ENCODE measurements at places on chromosomes 3 and 15.
A peak's percentile ranks its signal among the peaks of the same experiment; 100 is the strongest.

- DNase-seq = no peak
Measured at GRCh38 chr3:150357923-150358607, 50.0 kb upstream of the TSC22D2 start.

DNA sequence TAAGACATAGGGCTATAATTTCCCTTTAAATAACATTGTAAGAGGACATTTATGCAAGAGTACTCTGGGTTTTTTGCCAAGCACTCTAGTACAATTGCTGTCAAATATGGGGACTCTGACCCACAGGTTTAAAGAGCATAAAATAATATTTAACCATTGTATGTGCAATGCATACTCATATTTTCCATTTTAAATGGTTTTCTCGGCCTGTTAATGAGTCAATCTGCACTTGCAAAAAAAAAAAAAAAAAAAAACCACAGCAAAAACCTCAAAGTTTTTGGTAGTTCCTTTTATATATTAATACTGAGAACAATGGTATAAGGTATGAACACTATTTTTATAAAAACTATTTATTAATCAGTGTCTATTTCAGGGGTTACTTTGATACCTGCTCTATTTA lies 304.0 kb upstream of the CBLB start:
- DNase-seq = no peak

DNA sequence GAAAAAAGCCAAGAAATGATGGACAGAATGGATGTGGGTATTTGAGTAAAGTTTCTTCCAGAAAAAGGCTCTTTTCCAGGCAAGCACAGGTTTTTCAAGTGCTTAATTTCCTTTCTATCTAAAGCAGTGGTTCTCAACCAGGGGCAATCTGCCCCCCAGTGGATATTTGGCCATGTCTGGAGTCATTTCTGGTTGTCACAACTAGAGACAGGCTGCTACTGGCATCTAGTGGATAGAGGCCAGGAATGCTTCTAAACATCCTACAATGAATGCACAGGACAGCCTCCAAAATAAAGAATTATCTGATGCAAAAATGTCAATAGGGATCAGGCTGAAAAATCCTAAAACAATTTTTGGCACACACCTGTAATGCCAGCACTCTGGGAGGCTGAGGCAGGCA lies 23.9 kb downstream of the SEC22C start:
- DNase-seq = peak; percentile 67

DNA sequence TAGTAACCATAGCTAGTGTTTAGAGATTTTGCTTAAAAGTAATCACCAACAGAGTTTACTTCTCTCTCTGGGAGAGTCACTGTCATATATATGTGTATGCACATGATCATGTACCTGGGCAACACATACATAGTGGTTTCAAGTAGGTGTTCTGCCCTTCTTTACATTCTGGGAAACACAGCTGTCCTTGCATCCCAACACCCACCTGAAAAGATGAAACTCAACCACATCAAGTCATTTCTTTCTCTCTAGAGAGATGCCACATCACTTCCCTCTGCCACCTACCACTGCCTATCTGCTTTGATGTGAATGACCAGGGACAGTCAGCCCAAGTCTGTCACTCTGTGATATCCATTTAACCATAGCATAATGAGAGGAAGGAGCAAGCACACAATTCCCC lies 155.8 kb upstream of the GADL1 start:
- no peak for DNase-seq

DNA sequence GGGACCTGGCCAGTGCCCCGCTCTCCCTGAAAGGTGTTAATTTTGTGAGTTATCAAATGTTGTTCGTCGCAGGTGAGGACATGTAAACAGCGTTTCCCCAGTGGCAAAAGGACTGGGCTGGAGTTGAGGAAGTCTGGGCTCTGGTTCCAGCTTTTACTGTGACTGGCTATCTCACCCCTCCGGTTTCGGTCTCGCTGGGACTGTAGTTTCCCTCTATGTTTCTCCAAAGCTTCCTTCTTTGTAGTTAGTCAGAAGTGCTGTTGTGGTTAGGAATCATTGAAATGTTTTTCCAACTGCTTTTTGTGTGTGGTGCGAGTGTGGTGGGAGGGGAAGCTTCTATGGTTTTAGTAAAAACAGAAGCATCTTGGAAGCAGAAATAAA lies 990 bp upstream of the CLDN1 start:
- no peak for DNase-seq

GRCh38 chr15:39908186-39908585 lies 11.9 kb downstream of the GPR176 start:
- DNase-seq = no peak

- DNase-seq = no peak
Measured at GRCh38 chr3:168539909-168540308, 444.2 kb upstream of the GOLIM4 start.

DNA sequence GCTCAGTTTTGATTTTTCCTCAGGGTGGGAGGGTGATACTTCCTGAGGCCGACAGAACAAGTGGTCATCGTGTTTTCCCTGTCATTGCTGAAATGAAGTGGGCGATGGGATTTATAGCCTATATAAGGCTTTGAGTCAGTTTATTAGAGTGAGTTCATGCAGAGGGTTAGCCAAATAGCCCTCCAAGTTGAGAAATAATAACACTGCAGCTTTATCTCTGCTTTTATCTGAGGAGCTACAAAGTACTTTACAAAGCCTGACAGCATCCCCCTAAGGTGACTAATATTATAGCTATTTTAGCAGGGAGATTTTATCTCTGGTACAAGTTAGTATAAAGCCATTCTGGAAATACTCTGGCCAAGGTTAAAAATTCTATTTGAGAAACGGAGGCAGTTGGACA lies 389.6 kb downstream of the MFSD1 start:
- DNase-seq = no peak

DNA sequence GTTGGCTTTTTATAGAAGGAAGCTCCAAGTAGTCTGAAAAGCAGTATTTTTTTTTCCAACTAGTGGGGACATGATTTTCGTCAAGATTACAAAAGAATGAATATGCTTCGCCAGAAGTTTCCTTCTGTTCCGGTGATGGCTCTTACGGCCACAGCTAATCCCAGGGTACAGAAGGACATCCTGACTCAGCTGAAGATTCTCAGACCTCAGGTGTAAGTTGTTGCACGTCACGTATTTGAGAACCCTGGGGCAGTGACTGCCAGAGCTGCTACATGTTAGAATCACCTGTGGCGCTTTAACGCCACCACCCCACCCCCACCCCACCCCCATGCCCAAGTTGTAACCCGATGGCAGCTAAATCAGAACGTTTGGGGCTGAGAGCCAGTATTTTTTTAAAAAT lies 52.2 kb downstream of the BLM start:
- DNase-seq = no peak

GRCh38 chr3:12532182-12532581 lies 13.1 kb downstream of the MKRN2OS start:
- DNase-seq = no peak

GRCh38 chr15:81751256-81751655 lies 294.6 kb downstream of the MEX3B start:
- DNase-seq = no peak

- DNase-seq = no peak
Measured at GRCh38 chr3:49358884-49359225, 702 bp upstream of the GPX1 start.

DNA sequence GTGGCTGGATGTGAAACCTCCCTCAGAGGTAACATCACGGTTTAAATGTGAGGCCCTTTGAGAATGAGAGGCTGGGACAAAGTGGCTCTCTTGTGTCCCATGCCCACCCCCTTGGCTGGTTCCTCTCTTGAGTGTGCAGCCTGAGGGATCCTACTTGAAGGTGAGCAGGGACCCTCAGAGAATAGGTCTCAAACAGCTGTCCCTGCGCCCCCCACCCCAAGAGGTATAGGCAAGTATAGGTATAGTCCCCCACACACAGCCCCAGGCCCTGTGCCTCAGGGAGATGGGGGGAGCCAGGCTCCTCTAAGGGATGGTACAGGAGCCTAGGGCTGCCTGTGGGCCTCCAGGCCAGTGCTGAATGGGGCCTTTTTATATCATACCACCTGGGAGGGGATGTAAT lies 61.9 kb downstream of the ISG20 start:
- no peak for DNase-seq

GRCh38 chr15:29064290-29064689 lies 178.5 kb downstream of the APBA2 start:
- no peak for DNase-seq

DNA sequence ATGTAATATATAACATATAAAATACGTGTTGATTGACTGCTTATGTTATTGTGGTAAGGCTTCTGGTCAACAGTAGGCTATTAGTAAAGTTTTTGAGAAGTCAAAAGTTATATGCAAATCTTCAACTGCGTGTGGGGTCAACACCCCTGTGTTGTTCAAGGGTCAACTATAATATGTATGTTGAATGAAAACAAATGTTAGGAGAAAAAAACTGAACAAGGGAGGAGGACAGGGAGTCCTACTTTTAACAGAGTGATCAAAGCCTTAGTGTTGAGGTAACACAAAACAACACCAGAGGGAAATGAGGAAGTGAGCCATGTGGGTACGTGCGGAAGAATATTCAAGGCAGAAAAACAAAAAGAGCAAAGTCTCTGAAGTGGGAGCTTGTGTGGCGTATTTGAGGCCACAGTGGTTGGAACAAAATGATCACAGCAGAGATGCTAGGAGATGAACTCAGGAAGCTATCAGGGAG lies 62.5 kb downstream of the SFMBT1 start:
- peak; percentile 45 for DNase-seq

DNA sequence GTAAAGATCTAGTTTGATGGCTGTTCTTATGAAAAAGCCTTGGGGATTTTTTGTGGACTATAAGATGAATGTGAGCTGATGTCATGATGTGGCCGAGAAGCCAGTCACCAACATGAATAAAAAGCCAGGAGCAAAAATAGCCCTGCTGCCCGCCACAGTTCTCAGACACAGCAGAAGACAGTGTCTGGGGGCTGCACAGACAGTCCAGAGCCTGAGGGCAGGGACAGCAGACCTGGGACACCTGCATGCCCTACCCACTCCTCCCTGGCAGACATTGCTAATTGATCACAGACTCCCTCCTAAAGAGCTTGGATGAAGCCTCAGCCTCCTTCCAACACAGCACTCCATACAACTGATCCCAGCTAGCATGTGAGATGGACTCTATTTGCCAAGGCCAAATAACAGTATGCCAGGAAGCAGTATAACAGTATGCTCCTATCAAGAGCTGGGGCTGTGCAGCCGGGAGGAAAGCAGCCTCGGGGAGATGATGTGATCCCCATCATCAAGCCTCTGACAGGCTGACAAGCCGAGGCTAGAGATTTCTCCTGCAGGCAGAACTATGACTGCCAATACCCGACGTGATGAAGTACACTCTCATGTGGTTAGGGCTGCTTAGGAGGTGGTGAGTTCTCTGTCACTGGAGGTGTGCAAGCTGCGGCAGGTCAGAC lies 105.4 kb upstream of the RPL32 start:
- no peak for DNase-seq

GRCh38 chr15:72227192-72227586 lies 3.8 kb downstream of the PKM start:
- DNase-seq = no peak

DNA sequence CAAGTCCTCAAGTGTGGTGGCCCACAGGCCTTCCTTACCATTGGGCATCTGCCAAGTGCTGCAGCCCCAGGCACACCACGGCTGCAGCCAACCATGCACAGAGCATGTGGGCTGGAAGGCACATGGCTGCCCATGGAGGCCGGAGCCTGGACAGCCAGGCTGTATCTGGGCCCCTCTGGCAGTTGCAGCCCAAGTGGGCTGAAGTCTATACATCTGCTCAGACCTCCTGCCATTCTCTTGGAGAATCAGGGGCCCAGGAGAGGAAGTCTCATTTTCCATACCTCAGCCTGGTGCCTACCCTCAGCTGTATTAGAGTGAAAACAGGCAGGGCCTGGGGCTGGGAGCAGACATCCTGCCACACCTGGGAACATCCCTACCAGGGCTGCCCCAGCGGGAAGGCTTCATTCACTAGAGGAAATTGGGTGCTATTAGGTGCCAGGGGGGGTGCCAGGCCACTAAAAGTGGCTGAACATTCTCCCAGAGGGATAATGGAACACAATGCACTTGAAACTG lies 48.0 kb upstream of the SLCO2A1 start:
- DNase-seq = no peak

DNA sequence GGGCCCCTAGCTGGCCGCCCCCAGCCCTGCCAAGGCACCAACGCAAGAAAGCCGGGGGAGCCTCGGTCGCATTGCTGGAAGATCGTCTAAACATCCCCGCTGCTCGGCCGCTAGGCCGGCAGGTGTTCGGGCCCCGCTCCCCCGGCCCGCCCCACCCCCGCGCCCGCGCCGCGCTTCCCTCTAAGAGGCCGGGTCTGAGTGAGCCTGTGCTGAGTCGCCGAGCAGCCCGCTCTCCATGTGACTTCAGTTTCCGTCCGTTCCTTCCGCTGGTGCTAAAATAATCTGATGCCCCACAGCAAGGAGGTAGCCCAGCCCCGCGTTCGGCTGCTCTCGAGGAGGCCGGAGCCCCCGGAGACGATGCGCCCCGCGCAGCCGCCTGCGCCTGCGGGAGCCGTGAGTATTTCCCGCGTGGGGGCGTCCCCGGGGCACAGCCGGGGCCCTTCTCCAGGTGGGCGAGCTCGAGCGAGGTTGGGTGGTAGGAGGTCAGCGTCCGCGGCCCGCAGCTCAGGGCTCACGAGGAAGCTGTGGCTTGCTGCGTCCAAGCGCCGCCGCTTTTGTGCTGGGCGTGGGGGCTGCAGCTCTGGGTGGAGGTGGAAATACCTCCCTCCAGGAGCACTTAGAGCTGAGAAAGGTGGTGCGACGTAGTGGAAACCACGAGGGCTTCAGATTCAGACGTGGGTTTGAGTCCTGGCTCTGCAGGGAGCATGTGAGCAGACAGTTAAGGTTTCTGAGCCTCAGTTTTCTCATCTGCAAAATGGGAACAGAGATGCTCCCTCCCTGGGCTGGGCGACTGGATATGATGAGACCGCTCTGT lies at the start of gene NRROS:
NRROS (plus strand) TSS at position 212 of the 814 bp plus-strand sequence. CDS start 14,846 bp downstream, outside the sequence.
- peak; percentile 71 for DNase-seq

GRCh38 chr15:58992181-58992580 lies 4.7 kb downstream of the RNF111 start:
- no peak for DNase-seq

DNA sequence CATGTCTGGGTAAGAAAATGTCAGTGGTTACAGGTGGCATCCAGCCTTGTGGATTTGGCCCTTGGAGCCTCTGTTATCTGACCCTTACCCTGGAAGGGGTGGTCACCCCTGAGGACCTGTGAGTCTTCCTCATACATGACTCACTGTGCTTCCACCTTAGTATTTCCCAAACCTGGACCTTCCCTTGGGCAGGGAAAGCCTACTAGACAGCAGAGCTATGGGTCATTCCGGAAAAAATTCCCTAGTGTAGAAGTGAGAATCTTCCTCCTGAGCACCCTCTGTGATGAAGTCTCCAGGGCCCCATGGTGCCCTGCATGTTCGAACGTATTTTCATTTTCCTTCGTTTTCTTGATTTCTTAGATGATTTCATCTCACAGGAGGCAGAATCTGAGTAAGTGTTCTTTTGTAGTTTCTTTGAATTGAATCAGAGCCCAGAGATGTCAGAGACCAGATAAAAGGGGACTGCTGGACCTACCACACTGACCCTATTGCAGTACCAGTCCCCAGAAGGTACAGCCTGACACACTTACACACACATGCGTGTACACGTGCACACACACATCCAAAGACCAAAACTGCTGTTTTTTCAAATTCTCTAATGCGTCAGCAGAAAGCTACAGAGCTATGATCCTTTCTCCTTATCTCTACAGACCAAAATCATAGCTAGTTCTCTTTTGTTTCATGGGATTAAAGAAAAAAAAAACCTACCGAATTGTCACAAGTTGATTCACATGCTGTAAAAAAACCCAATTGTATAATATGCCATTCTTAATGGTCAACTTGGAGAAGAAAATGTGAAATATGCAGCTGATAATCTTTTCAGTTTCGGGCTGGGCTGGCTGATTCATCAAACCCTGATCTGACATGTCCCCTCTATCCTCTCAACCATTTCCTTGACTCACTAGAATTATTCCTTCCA lies 50.5 kb upstream of the ARHGEF3 start:
- no peak for DNase-seq

All from CD4-positive, alpha-beta T cell treated with Interferon alpha-2 for 1 hour (primary cell).